ENCODE measurements at places on chromosomes 7 and 10.

DNA sequence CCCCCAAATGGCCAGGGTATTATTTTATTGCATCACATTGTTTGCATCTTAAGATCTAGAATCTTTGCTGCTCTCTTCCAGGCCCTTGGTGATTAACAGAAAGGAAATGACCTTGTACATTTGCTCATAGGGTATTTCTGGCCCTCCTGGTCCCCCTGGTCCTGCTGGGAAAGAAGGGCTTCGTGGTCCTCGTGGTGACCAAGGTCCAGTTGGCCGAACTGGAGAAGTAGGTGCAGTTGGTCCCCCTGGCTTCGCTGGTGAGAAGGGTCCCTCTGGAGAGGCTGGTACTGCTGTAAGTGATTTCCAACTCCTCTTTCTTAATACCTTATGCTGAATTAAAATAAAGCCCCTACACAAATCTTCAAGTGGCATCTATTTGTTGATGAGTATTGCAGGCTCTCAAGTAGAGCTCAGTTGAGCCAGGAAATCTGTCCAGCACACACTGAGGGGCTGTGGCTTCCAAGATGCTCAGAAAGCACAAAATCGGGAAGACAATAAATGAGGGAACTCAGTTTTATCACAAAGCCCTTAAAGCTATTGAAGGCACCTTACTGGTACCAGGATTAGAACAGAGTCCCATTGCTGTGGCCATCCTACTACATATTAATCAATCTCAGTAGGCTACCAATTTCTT is 28.2 kb downstream of the COL1A2 start:
- DNase-seq: no peak

DNA sequence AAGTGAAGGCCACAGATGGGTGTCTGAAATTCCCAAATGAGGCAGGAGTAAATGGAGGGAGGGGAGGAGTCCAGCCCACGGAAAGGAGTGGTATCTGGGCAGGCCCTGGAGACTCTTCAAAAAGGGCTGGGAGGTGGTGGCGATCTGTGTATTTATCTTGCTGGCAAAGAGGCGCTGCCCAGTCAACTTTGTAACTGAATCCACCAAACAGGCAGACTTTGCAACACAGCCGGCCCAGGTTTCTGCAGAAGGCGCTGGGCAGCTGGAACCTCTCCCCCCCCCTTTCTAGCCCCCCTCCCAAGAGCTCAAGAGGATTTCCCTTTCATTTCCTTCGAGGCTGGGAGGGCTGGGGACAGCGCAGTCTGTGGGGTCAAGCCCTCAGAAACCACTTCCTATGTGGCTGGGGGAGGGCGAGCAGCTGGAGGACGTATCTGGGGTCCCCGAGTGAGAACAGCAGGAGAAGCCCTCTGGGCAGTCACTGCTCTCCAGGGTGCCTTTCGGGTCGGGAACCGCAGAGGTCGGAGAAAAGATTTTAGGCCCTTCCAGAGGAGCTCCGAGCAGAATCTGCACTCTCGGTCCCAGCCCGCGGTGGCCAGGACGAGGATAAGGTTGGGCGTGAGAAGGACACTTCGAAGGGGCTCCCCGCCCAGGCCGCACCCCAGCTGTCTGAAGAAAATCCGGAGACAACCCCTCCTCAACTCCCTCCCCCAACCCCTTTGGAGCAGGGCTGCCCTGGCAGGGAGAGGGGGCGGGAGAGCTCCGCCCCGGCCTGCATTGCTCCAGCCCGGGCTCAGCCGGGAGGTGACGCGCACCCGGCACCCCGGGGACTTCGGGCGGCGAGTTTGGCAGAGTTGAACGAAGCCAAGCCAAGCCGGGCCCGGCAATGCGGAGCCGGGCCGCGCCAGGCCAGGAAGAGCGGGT is 965 bp downstream of the ZCCHC24 start:
- DNase-seq: peak; percentile 11

DNA sequence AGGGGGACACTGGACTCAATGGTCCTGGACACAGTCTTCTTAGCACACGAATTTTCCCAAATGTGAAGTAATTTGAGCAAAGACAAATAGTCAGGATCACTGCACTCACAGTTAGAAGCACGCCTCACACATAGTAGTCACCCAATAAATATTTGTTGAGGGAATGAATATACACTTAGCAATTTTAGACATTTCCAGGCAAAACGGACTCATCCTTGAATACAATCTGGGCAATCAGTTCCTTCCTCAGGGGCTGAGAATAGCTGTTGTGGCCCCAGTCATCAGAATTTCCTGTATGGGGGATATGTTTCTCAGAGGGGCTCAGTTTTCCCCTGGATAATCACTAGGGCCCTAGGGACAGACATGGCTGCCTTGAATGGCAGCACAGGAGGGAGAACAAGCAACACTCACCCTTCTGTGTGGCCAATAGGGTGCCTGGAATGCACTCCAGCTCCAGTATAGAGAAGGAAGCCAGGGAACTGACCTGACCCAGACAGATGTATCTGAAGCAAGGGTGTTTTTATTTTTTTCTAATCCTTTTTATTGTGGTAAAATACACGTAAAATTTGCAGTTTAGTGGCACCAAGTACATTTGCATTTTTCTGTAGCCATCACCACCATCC is 282.7 kb upstream of the ZNF32 start:
- no peak for DNase-seq

- DNase-seq: no peak
These were observed 106.4 kb downstream of the TAX1BP1 start for GRCh38 chr7:27846388-27846787.

DNA sequence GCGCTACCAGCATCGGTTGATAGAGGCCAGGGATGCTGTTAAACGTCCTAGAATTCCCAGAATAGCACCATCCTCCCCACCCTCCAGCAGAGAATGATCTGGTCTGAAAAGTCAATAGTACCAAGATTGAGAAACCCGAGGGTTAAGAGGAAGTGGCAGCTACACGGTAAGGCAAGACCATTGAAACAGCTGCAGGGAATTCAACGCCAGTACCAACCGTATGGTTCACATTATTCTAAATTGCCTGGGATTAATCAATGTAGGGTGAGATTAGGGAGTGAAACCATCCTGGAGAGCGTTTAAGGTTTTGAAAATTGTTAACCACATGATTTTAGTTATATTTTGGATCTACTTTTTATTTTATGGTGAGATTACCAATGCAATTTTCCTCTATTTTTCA is 352.2 kb downstream of the PRPF18 start:
- DNase-seq: no peak

- DNase-seq: no peak
These were observed 93.6 kb upstream of the COL1A2 start for GRCh38 chr7:94301024-94301586.

GRCh38 chr10:43160046-43160920 is 22.0 kb downstream of the CSGALNACT2 start:
- no peak for DNase-seq

- no peak for DNase-seq
These were observed 56.6 kb upstream of the RAB18 start for GRCh38 chr10:27447540-27447939.

- DNase-seq: no peak
These were observed 72.4 kb downstream of the DNAJB6 start for GRCh38 chr7:157409149-157409752.

GRCh38 chr7:74293577-74293908 is 4.3 kb downstream of the CLIP2 start:
- DNase-seq: no peak

DNA sequence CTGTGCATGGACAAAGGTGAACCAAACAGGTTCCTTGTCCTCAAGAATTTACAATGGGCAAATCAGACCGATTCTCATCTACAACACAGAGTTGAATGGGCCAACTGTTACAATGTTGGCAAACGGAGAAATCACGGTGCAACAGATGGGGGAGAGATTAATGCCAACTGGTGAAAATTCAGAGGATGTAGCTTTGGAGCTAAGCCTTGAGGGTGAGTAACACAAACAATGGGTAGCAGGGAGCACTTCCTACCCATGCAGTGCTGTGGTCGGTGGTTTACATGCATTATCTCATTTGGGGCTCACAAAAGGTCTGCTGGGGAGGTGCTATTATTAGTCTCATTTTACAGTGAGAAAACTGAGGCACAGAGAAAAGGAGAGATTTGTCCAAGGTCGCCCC is 902 bp upstream of the NFE2L3 start:
- no peak for DNase-seq

GRCh38 chr10:122132882-122133565 is 138.1 kb upstream of the BTBD16 start:
- DNase-seq: no peak

DNA sequence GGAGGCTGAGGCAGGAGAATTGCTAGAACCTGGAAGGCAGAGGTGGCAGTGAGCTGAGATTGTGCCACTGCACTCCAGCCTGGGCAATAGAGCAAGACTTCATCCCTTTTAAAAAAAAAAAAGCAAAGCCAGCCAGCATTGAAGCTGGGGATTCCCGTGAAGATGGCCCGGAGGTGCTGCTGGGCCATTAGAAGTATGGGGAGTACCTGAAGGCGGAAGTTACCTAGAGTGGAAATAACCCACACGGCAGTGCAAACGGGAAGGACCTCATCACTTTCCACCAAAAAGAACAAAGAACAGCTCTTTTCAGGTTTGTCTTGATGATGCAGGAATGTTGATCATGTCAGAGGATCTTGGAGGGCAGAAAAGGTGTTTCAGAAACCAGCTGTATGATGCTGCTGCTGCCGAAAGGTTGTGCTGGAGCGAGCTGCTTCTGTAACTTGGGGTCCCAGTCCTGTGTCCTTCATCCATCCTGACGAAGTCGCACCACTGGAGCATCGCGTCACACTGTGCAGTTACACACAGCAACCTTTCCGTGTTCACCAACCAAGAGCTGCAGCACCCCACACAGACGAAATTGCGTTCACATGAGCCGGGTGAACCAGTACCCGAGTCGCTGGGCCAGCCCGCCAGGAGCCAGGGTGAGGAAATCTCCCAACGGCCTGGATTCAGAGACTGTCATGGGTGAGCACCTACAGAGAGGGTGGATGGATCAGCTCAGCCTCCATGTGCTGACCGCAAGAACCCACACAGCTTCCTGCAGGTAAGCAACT is 8.2 kb downstream of the ZFAND2A start:
- no peak for DNase-seq

GRCh38 chr7:143492043-143492471 is 14.4 kb downstream of the TAS2R41 start:
- no peak for DNase-seq

- no peak for DNase-seq
These were observed 6.7 kb upstream of the INHBA start for GRCh38 chr7:41709621-41710020.

DNA sequence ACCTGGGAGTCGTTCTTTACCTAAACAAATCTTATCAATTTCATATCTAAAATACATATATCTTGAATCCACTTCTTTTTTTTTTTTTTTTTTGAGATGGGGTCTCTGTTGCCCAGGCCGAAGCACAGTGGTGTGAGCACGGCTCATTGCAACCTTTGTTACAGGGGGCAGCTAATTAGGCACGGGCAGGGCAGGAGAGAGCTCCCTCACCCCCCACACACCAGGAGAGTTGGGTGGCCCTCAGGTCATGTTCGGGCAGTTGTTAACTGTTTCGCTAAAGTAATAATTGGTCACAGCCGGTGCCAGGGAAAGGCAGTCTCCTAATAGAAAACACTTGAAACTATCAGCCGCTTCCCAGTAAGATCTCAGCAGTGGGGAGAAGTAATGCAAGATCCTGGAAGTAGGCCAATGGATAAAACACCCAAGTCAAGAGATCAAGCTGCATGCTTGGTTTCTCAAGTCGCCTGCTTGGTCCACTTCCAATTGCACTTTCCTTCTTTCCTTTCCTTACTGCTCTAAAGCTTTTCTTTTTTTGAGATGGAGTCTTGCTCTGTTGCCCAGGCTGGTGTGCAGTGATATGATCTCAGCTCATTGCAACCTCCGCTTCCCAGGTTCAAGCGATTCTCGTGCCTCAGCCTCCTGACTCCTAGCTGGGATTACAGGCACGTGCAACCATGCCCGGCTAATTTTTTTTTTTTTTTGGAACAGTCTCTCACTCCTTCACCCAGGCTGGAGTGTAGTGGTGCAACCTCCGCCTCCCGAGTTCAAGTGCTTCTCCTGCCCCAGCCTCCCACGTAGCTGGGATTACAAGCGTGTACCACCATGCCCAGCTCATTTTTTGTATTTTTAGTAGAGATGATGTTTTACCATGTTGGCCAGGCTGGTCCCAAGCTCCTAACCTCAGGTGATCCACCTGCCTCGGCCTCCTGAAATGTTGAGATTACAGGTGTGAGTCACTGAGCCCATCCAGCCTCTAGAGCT is 21.3 kb upstream of the EFCAB10 start:
- DNase-seq: no peak

GRCh38 chr7:148715027-148715426 is 16.3 kb downstream of the CUL1 start:
- no peak for DNase-seq

- DNase-seq: no peak
These were observed 168.6 kb downstream of the MLLT10 start for GRCh38 chr10:21702633-21703111.
